ENCODE measurements at places on chromosomes 6 and 20.

DNA sequence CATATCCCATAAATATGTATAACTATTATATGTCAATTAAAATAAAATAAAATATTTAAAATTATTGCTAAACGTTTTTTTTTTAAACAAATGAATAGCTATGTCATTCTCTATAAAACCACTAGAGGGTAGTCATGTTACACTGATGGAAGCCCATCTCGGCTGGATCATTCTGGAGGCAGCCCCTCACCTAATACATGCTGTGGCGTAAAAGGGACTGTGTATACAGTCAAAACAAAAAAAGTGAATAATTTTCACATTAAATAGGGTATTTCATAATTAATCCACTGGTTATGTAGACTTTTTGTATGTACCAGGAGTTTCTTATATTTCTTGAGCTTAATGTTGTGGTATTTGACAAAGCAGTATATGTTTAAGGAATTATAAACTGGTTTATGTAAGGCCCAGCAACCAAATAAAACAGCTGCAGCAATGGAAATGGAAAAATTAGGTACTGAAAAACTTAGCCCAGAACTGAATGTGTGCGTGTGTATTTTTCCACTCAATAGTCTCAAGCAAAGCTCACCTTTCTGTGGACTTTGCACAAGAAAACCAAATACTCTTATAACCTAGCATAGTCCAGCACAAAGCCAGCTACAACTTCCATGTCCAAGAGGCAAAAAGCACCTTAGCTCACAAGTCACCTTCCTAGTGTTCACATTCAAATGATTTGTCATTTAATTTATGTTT lies 81.7 kb downstream of the COL9A1 start:
- DNase-seq = peak; percentile 4

DNA sequence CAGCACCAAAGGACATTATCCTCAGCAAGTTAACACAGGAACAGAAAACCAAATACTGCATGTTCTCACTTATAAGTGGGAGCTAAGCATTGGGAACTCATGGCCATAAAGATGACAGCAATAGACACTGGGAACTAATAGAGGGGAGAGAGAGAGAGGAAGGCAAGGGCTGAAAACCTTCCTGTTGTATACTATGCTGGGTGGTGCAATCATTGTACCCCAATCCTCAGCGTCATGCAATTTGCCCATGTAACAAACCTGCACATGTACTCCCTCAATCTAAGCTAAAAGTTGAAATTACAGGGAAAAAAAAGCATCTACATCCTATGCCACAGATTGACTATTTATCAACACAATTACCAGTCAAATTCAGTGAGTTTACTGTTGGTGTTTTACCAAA lies 20.0 kb upstream of the VNN1 start:
- no peak for DNase-seq

DNA sequence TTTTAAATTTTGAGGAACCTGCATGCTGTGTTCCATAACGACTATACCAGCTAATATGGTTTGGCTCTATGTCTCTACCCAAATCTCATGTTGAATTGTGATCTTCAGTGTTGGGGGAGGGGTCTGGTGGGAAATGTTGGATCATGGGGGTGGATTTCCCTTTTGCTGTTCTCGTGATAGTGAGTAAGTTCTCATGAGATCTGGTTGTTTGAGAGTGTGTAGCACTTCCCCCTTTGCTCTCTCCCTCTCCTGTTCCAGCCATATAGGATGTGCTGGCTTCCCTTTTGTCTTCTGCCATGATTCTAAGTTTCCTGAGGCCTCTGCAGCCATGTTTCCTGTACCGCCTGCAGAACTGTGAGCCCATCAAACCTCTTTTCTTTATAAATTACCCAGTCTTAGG lies 61.8 kb upstream of the NEDD9 start:
- DNase-seq = no peak

- no peak for DNase-seq
These were observed 209.8 kb downstream of the TFAP2A start for GRCh38 chr6:10205120-10205519.

- peak; percentile 26 for DNase-seq
These were observed 32.4 kb upstream of the PBOV1 start for GRCh38 chr6:138250513-138251247.

GRCh38 chr6:79947191-79948186 lies at the start of gene ELOVL4:
ELOVL4 (minus strand) TSS chr6:79947553; CDS start chr6:79947279, 274 bp downstream.
- peak; percentile 60 for DNase-seq

DNA sequence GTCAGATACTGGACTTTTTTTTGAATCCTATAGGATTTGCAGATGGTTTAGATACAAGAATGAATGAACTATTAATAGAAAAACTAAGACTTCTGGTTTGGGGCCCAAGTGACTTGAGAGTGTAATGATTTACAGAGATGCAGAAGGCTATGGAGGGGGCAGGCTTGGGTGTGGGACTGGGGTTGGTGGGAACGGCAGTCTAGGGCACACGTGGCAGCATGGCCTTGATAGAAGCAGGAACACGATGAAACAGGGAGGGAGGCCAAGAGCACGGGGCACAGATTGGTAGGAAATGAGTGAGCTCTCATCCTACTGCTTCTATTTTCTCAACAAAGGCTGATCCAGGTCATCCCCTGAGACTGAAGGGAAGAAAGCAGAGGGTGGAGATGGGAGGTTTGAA lies 3.4 kb upstream of the UST start:
- no peak for DNase-seq

- DNase-seq = no peak
These were observed 80.9 kb downstream of the DLL1 start for GRCh38 chr6:170210026-170210390.

DNA sequence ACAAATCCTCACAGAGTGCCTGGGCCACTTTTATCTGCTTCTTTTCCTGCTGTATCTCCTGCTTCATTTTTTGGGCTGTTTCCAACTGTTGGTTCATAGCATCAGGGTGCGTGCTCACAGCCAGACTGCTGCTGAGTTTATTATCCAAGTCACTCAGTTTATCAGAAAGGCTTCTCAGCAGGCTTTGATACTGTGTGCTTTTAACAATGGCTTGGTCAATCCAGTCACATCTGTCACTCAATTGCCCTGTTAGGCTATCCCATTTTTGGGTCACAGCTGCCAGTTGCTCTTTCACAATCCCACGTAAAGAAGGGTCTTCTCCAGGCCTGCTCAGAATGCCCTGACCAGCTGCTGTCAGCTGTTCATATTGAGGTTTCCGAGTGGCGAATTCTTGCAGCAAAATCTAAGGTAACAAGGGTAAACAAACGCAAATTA lies 87.2 kb downstream of the DST start:
- no peak for DNase-seq

- DNase-seq = no peak
These were observed 69.9 kb downstream of the MRPL14 start for GRCh38 chr6:44057238-44057930.

- DNase-seq = no peak
These were observed 133.7 kb downstream of the PTCHD4 start for GRCh38 chr6:47977314-47977713.

- DNase-seq = peak; percentile 12
These were observed 650 bp upstream of the CASP8AP2 start for GRCh38 chr6:89828988-89829471.

DNA sequence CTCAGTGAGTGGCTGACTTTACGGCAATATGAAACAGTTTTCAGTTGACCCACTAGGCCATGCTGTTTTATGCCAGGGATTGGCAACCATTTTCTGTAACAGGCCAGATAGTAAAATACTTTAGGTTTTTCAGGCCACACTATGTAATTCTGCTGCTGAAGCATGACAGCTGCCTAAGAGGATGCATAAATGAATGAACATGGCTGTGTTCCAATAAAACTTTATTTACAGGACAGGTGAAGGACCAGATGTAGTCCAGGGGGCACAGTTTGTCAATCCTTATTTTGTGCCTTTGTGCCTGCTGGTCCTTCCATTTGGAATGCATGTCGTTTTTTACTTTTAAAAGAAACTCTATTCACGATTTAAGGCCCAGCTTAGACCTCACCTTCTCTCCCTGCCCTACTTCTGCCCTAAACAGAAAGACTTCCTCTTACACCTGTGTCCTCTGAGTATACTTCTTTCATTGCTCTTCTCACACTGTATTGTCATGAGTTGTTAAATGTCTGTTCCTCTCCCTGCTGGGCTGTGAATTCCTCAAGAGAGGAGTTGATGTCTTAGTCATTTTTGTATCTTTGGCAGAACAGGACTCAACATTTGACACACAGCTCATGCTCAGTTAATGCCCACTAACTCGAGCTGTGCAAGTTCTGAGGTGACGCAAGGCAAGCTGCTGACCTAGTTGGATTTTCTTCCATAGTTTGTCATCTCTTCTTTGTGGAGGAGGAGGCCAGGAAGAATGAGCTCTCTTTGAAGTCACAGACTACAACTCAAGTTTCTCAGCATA lies 90.1 kb upstream of the MAP7 start:
- peak; percentile 85 for DNase-seq

- DNase-seq = no peak
These were observed 167.0 kb upstream of the SASH1 start for GRCh38 chr6:148175550-148176188.

- no peak for DNase-seq
These were observed 319.2 kb upstream of the MOCS1 start for GRCh38 chr6:40253420-40253819.

- no peak for DNase-seq
These were observed 475.6 kb upstream of the CHD6 start for GRCh38 chr20:42093542-42094440.

GRCh38 chr6:110939429-110940200 lies 18.9 kb upstream of the GTF3C6 start:
- DNase-seq = no peak

DNA sequence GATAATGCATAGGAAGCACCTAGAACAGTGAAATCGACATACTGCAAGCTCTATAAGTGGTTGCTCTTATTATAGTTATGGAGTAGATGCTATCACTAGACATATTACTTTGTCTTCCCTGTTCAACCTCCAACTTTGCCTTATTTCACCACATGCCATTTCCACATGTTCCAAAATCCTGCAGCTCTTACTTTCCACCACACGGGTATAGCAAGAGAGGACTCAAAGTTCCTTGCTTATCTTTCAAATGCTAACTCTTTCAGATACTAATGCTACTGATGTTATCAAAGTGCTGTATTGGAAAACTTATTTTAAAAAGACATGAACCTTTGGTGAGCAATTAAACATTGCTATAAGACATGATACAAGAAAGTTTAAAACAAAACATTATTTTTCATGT lies 1130.1 kb downstream of the HACE1 start:
- no peak for DNase-seq

DNA sequence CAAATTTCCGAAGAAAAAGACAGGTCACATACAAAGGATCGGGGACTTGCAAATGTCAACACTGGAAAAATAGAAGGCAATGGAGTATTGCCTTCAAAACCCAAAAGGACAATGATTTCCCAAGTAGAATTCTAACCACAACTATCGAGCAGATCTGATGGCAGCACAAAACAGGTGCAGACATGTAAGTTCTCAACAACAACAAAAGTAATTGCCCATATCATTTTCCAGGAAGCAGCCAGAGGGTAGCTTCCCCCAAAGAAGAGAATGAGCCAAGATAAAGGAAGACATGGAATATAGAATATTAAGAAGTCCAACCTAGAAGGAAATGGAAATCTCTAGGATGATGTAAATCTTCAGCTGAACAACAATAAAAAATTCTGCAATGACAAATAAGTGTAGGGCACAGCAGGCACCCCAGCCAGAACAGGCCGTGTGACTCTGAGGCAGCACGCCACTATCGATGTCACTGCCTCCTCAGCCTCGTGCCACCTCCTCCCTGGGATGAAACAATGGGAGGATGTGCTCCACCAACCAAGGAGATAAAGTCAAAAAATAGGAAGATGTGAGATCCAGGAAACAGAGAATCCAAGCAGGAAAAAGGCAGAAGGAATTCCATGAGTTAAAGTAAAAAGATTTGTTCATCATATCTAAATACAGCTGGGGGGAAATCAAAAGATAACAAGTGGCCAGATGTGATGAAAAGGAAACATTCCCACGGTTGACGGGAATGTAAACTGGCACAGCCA lies 34.1 kb downstream of the SERPINB1 start:
- DNase-seq = no peak

DNA sequence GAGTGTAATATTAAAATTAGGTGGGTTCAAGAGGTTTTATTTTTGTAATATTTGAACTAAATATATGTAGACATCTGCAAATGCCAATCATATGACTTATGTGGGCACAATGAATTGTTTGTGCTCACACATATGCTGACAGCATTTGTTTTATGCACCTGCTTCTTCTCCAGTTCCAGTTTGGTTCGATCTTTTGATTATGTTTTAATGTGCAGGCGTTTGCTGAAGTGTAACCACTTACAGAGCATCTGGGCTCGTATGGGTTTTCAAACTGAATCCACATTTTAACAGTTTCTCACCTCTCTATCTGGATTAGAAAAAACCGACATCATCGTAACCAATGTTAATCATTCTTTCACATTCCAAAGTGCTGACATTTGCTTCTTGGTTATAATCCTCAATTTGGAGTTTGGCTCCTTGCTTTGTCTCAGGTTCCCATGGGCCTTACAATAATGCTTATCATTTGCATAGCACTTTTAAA lies 129.1 kb upstream of the SPACA1 start:
- no peak for DNase-seq

DNA sequence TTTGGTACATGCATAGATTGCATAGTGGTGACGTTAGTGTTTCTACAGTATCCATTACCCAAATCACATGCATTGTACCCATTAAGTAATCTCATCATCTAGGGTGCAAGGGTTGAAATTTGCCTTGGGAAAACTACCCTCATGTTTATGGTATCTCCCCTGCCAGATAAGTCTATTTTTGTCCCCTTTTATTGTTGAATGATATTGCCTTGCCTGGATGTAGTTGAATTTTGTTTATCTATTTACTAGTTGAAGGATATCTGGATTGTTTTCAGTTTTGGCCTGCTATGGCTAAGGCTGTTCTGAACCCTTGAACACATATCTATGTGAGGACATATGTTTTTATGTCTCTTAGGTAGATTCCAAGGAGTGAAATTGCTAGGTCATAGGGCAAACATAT lies 13.4 kb downstream of the HLA-DRB1 start:
- DNase-seq = no peak

DNA sequence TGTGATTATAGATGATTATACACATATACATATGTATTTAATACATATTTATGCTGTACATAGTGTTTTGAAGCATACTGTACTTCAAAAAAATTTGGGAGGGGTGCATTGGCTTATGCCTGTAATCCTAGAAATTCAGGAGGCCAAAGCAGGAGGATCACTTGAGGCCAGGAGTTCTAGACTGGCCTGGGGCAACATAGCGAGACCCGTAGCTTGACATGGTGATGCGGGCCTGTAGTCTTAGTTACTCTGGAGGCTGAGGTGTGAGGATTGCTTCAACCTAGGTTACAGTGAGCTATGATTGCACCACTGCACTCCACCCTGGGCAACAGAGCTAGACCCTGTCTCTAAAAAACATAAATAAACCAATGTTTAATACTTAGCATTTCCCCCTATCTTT lies 1.6 kb upstream of the FAM110A start:
- no peak for DNase-seq
